ENCODE measurements at places on chromosomes 4 and X. TPM values are rescaled to one million over a fixed set of nuclear protein-coding genes. Genes with fewer than 3 reads are reported as not detected.

DNA sequence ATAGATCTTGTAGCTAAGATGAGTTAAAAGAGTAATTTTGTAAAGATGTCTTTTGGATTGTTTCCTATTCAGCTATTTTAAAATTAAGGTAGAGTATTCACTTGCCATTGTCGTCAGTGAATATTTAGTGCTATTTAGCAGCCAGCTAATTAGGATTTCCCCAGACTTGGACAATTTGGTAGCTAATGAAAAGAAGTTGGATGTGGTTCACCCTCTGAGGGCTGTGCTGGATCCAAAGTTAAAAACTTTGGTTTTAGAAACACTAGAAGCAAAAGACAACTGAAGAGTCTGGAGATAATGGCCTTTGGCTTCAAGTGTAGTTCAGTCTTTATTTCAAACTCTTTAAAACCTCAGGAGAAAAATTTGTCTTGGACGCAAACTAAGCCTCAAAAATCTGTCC is 41.3 kb downstream of the ATG4A start:
- DNase-seq = no peak

- no peak for DNase-seq
These were observed 9.8 kb upstream of the MSX1 start for GRCh38 chr4:4849524-4850193.

DNA sequence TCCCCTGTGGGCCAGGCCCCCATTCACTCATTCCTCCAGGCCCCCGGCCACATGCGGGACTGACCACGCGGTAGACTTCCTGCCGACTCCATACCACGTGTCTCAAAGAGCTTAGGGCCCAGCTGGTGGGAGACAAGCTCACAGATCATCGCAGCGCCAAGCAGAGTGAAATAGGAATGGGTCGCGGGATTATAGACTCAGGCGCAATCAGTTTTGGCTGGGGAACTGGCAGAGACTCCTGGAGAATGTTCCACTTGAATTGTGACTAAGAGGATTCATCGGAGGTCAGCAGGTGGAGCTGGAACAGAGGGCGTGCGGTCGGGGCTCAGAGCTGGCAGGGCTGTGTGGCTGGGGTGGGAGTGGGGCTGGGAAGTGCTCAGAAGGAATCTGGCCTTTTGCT is 15.6 kb downstream of the ATP2B3 start:
- DNase-seq = no peak

DNA sequence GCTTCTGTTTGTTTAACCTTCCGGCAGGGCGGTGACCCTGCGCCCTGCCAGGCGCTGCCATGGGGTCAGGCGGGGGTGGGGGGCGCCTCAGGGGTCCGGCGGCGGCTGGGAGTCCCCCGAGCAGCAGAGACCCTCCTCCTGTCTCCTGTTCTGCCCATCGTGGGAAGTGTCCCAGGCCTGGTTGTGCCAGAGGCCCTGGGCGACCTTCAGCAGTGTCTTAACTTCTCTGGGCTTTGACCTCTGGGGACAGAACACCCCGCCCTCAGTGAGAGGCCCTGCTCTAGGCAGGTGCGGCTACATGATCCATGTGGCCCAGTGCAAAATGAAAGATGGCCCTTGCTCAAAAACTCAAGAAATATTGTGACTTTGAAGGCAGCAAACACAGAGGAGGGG is 22.8 kb upstream of the HMX1 start:
- DNase-seq = no peak

DNA sequence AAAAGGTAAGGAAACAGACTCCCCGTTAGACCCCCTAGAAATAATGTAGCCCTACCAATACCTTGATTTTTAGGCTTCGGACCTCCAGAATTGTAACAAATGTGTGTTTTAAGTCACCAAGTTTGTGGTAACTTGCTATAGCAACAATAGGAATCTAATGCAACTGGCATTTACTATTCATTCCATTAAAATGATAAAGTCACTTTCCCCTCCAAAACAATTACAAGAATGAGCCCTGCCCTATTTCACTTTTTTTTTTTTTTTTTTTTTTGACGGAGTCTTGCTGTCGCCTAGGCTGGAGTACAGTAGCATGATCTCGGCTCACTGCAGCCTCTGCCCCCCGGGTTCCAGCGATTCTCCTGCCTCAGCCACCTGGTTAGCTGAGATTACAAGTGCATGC is 3.5 kb upstream of the DDX60L start:
- no peak for DNase-seq

DNA sequence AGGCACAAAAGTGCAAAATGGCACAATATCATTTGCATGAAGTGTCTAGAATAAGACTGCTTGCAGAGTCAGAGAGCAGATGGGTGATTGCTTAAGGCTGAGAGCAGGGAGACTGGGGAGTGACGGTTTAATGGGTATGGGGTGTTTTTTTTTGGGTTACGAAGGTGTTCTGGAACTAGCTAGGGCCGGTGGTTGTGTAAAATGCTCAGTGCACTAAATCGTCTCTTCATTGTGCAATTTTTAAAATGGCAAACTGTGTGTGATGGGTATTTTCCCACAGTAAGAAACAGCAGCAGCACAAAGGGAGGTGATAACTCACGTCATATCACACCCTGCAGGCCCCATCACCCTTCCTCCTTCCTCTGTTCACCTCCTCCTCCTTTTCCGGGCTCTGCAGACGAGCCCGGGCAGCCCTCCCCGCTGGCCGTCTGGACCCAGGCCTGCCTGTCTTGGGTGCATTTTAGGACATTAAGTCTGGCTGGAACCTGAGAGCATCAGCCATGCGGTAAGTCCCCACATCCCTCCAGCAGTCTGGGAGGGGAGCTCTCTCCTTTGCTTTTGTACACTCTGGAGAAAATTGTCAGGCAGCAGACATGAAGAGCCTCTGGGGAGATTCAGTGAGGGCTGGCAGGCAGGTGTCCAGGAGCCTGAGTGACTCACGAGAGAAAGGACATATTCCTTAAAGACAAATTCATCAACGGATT is 42.7 kb downstream of the ASMT start:
- no peak for DNase-seq

DNA sequence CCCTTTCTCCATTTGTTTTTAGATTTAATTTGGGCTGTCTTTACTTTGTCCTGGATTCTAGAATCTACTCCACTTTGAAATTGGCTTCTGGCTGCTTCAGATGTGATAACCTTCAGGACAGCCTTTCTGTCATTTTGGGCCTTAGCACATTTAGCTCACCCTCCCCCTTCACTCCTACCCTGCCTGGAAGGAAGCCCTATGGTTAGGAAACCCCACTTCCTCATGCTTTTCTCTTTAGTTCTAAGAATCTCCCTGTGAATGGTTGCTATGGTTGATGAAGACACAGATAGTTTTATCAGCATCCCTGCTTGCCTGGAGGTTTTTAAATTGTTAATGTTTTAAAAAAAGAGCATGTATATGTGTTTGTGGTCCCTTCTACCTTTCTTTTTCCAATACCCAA is 100.7 kb upstream of the PTPN13 start:
- DNase-seq = no peak

DNA sequence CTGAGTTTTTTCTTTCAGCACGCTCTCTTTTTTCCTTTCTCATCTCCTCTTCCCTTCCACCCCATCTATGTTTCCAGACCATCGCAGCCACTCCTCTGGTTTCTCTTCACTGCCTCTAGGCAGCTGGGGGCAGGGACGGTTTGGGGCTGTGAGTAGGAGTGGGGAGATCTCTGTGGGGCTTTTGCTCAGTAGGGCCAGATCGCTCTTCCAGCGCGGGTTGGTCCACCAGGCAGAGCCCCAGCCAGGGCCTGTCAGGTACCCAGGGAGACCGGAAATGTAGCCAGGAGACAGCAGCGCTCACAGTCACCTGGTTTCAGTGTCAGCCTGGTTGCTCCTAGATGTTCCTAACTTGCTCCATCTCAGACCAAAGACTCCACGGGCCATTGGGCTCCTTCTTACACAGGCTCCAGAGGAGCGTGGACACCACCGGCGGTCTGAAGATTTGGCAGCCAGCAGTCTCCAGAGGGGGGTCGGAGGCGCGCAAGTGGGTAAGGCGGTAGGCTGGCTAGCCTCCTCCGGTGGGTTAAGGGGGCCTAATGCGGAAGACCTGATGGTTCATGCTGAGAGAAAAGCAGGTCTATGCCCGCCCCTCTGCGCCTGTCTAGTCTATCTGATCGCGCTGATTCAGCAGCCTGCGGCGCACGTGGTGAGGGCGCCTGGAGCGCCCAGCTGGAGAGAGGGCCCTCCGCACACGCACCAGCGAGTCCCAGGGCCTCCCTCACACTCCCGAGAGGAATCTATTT is 1.8 kb downstream of the FGF5 start:
- no peak for DNase-seq

GRCh38 chrX:2631743-2632532 is 59.2 kb upstream of the CD99 start:
- no peak for DNase-seq

GRCh38 chr4:65917486-65917885 is 247.2 kb upstream of the EPHA5 start:
- DNase-seq = no peak

DNA sequence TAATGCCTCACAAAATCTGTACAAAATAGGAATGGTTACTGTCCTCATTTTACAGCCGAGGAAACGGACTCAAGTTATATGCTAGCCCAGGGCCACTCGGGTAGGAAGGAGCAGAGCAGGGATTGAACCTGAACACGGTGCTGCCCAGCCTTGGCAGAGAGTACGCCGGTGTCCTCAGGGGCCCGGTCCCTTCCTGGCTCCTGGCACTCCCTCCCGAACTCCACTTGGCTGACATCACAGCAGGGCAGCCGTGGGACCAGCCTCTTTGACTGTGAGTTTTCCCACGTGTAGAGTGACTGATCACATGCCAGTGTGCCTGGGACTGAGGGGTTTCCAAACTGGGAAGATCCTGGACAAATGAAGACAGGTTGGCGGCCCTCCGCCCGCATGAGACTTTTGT is 23.7 kb downstream of the MAN2B2 start:
- DNase-seq = no peak

CSAG1 gene
- total RNA-seq = not detected

SSX4B gene
- not detected for total RNA-seq

RXFP1 gene
- total RNA-seq = not detected

SSX2B gene
- not detected for total RNA-seq

GIMD1 gene
- not detected for total RNA-seq

All from heart right ventricle (tissue), 16 donors.